Small intestine (tissue), 16 donors: ENCODE measurements at places on chromosomes 7 and 10.

DNA sequence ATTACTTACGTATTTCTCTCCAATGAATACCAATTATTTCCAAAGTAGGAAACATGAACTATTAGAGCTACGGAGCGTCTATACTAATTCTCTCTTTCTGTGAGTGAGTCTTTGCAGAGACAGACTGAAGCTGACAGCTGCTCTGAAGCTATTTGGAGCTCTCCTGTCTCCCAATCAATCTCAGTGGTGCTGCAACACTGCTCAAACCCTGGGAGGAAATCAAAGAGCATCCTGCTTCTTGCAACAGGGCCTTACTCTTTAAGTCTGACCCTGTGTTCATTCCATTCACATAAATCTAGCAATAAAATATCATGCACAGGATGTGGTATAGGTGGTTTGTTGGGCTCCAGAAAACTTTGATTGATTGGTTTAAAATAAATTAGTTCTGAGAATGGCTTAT lies 685.7 kb upstream of the IGFBP3 start:
- no peak for DNase-seq

GRCh38 chr10:110268971-110269370 lies 35.7 kb downstream of the SMNDC1 start:
- DNase-seq = no peak

DNA sequence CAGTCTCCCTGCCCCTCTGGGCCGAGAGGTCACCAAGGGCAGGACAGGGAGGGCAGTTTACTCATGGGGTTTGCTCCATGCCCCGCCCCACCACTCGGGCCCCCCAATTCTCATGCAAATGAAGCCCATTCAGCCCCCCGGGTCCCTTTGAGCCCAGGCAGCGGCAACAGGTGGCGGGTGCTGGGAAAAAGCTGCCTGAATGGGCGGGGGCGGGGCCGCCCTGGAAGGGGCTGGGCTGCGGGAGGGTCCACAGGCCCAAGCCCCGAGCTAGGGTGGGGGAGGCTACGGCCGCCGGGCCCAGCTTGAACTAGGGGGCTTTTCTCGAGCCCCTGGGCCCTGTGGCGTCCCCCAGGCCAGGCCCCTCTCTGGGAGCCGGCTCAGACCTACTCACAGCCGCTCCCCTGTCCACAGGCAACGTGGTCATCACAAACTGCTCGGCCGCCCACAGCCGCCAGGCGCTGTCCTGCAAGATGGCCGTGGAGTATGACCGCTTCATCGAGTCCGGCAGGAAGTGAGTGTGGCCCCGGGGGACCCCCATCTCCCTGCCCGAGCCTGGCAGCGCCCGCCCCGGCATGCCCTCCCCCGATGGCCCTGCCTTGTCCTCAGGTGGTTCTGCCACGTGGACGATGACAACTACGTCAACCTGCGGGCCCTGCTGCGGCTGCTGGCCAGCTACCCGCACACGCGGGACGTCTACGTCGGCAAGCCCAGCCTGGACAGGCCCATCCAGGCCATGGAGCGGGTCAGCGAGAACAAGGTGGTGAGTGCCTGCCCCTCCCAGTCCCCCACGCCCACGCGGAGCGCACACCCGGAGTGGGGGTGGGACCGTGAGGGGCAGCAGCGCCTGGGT lies 5.5 kb downstream of the LFNG start:
- no peak for DNase-seq

- no peak for DNase-seq
Observed at GRCh38 chr7:110051372-110051771, 1039.6 kb upstream of the LRRN3 start.

- DNase-seq = peak; percentile 42
Observed at GRCh38 chr10:57579926-57580325, 687.8 kb downstream of the IPMK start.

GRCh38 chr7:107837145-107837512 lies 34.1 kb upstream of the SLC26A3 start:
- no peak for DNase-seq

GRCh38 chr10:129023082-129023481 lies 444.0 kb upstream of the MGMT start:
- no peak for DNase-seq

GRCh38 chr7:50341724-50342123 lies 37.2 kb downstream of the IKZF1 start:
- DNase-seq = no peak

DNA sequence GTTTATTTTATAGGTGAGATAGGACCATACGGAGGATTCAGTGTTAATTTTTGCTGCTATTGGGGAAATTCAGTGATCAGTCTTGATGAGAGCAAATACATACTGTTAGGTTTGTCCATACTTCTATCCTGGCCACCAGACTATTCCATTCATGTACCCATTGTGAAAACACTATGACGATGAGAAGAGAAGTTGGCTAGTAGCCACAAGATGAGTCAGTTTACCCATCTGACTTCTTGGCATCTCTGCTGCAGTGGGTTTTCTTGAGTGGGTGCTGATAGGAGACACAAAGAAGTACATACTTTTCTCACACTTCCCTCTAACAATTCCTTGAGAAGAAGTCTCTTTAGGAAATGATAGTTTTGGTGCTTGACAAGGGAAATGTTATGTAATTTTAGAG lies 133.1 kb downstream of the TFPI2 start:
- DNase-seq = no peak

GRCh38 chr7:100763556-100764140 lies 30.3 kb downstream of the ZAN start:
- no peak for DNase-seq

- no peak for DNase-seq
Observed at GRCh38 chr10:26800468-26800867, 60.3 kb downstream of the ABI1 start.

GRCh38 chr7:47890125-47890524 lies 58.1 kb downstream of the PKD1L1 start:
- no peak for DNase-seq

- DNase-seq = peak; percentile 26
Observed at GRCh38 chr10:93874309-93875031, 19.3 kb upstream of the SLC35G1 start.
